ENCODE measurements at places on chromosomes 7 and 10.

- no peak for DNase-seq
These were observed 6.4 kb downstream of the NEURL1 start for GRCh38 chr10:103499881-103500280.

DNA sequence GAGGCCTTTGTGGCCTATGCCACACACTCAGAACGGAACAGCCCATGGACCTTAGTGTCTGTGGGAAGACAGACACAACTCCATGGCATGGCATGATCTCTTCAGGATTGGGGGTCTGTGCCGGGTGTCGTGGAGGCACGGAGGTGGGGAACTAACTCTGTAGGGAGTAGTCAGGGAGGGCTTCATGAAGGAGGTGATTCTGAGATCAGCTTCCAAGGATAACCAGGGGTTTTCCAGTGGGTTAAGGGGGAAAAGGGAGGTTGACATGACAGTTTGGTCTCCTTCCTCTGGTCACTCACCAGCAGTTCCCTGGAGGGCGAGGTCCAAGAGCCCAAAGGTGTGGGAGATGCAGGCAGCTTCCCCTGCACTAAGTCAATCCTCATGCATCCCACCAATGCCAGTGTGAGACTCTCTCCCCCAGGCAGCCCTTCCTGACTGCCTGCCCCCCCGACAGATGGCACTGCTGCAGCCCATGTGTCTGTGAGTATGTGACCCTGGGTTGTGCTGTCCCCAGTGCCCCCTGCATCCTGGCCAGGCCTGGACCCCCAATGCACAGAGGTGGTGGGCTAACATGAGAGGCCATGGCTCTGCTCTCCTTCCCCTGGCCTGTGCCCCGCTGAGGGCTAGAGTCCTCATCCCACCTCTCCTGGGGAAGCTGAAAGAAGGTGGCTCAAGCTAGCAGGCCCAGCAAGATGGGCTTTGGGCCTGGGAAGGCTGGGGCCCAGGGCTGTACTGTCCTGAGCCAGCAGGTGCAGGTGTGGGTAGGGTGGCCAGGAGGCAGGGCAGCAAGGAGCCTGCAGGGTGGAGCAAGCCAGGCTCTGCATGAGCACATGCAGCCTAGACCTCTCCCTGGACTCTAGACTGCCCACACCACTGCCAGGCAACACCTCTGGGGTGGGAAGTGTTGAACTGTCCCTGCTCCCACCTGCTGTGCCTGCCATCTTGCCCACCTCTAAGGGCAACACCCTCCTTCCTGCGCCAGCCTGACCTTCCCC lies 39.7 kb downstream of the RASGEF1A start:
- DNase-seq, result no peak

DNA sequence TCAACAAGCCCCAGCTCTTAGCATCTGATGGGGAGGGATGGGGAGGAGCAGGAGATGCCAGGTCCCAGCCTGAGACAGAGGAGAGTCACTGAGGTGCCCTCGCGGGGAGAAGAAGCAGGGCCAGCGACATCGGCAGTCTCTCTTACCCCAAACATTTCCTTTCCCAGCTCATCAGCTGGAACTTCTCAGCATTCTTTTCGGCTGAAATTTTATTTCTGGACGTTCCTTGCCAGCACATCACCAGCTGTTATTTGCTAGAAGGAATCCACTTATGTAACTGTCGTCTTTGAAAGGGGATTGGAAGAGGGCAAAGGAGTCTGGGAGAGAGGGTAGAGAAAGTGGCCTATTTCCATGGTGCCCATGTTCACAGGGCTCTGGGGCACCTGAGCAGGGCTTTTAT lies 101.0 kb upstream of the SHH start:
- no peak for DNase-seq

GRCh38 chr7:37348982-37349381 lies 99.7 kb downstream of the ELMO1 start:
- no peak for DNase-seq

GRCh38 chr10:32245760-32246159 lies 101.2 kb downstream of the EPC1 start:
- DNase-seq, result no peak

DNA sequence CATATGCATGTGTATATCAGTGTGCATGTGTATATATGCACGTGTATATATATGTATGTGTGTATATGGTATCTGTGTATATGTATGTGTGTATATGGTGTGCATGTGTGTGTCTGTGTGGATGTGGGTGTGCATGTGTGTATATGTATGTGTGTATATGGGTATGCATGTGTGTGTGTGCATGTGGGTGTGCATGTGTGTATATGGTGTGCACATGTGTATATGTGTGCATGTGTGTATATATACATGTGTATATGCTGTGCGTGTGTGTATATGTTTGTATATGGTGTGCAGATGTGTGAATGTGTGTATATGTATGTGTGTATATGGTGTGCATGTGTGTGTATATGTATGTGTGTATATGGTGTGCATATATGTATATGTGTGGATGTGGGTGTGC lies 245.2 kb downstream of the ADAM12 start:
- no peak for DNase-seq

DNA sequence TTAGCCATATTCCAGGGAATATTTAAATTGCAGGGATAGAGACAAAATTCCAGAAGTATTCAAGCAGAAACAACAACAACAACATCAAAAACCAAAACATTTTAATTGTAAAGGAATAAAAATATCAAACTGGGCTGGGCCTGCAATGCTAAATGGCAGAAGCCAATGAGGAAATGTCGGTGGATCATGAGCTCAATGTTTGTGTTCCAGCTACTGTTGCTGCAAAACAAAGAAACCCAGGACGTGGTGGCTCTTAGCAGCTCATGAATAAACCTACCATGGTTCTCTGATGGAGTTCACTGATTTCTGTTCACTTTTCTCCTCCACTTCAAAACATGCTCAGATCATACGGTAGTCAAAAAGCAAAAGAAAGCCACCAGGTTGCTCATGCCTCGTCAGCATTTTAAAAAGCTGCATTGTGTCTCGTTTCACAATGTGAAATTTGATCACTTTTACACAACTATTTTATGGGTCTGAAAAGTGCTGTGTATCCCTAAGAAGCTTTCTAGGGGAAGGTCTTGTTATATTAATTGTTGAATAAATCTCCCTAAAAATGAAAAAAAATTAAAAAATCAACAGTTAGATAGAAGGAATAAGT lies 54.0 kb downstream of the ASNS start:
- no peak for DNase-seq

DNA sequence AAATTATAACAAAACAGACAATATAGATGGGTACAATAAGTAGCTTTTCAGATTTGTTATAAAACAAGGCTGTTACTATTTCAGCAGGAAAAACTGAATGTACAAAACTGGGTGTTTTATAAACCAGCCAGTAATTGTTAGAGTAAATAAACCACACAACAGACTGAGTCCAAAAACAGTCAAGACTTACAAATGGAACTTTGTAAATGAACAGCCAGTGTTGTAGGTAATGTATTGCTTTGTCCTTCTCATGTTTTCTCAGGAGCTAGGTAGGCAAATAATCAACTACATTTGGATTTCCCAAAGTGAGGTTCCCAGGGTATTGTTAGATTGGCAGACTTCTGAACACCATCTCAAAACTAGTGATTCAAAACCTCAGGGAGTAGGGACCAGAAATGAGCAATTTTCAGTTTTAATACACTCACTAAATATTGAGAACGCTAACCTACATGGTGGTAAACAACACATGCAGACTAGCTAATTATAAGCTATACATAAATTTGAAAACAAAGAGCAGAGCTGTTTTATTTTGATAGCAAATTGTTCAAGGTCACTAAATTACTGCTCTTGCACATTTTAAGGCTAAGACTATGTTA lies 36.2 kb downstream of the HERPUD2 start:
- DNase-seq, result no peak

DNA sequence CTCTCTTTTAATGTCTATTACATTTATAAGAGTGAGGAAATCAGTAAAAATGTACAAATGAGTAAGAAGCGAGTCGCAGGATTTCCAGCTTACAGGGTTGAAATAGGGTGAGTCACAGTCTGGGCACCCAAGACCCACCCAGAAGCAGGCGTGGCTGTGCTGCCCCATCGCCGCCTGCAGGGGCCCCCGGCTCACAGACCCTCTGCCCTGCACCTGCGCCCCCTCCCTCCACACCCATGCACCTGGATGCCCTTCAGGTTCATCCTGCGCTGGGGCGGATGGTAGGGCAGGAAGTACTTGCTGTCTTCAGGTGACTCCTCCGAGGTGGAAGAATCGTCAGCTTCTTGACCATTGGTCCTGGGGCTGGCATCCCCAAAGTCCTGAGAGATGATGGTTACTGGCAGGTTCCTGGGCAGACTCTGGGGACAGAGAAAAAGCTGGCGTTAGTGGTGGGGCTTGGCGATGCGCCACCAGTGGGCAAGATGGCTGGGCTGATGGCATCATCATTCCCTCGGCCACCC lies 90.2 kb upstream of the GNA12 start:
- DNase-seq, result no peak

DNA sequence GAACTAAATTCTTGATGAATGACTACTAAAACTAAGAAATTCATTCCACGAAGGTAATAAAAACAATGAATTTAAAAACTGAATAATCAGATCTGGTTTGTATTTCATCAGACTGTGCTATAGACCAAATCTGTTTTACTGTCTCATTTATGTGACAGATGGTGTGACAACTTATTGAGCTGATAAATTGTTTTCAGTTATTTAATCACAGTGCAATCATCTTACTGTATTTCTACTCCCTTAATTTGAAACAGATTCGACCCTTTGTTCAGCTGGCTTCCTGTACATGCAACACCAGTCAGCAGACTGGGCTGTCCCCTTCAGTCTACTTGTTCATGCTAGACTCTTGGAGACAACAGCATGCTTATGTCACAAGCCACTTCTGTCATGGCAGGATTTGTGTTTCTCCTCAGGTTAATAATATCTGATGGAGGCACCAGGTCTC lies 150.9 kb downstream of the MBL2 start:
- DNase-seq, result no peak

DNA sequence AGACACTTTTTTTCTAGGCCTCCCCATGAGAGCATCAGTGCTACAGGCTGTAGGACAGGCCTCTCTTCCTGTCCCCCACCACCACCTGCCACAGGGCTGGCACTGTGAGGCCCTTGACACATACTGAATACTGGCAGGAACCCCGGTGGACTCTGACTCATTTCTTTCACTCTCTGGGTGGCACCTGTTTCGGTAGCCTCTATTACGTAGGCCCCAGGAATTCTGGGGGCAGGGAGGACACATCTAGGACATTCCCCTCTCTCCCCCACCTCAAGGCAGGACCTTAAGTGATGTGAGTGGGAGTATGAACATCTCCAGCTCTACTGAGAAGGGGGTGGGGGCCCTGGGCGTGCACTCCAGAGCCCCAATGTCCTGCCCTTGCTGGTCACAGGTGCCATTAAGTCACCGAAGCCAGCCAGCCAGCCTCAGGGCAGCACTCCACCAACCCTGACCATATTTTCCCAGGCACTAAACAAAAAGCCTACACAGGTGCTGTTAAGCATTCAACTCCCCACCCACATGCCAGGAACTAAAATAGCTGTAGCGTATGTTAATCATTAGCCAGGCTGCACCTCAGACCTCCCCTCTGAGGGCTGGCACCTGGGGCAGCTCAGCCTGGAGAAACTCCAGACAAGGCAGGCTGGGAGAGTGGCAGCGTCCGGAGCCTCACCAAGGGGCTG lies 8.9 kb downstream of the ANXA11 start:
- peak; percentile 20 for DNase-seq

- no peak for DNase-seq
These were observed 342.5 kb downstream of the RPS24 start for GRCh38 chr10:78375854-78376785.

DNA sequence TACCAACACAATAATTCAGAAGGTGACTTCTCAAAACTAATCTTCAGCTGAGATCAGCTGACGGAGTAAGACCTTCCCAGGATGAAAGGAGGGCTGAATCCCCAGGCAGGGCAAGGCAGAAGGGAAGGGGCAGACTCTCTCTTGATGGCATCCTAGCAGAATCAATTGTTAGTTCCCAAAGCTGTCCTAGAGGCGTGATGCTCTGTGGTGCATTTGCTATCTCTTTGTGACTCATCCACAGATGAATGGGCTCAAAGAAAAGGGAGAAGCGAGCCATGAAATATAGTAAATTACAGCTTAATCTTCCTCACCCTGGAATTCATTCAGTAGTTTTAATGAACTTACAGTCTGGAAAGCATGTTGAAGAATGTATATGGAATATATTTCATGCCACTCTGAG lies 37.2 kb downstream of the PDE1C start:
- DNase-seq, result no peak

GRCh38 chr7:92832534-92833023 lies 3.8 kb downstream of the CDK6 start:
- DNase-seq, result no peak

GRCh38 chr10:102001435-102002068 lies 54.4 kb downstream of the ARMH3 start:
- DNase-seq, result no peak

- no peak for DNase-seq
These were observed 65.3 kb upstream of the ARID5B start for GRCh38 chr10:61835946-61836887.

- DNase-seq, result no peak
These were observed 194.2 kb downstream of the SNX13 start for GRCh38 chr7:17746020-17746530.

DNA sequence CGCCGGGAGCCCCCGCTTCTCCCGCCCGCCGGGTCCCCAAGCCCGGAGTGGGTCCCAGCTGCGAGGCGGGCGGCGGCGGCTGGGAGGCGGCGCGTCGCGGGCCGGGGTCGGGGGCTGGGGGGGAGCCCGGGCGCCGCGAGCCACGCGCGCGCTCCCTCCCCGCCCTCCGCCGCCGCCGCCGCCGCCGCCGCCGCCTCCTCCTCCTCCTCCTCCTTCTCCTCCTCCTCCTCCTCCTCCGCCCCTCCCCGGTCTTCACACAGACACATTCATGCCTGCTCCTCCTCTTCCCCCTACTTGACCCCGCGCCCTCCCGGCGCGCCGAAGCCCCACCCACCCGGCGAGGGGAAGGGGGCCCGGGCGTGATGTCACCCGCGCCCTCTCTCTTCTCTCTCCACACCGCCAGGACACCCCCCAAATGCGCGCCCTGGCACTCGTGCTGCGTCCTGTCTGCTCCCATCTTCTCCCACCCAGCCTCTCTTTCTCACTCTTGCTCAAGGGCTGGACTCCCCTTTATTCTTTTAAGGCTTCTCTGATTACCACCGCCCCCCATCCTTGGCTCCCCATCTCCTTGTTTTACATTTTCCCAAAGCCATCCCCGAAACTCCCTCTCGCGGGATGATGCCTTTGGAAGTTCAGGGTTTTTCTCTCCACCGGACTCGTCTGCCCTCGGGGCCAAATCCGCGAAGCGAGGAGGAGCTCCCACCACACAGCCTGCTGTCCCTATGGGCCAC lies 967 bp upstream of the GLI3 start:
- DNase-seq, result no peak

DNA sequence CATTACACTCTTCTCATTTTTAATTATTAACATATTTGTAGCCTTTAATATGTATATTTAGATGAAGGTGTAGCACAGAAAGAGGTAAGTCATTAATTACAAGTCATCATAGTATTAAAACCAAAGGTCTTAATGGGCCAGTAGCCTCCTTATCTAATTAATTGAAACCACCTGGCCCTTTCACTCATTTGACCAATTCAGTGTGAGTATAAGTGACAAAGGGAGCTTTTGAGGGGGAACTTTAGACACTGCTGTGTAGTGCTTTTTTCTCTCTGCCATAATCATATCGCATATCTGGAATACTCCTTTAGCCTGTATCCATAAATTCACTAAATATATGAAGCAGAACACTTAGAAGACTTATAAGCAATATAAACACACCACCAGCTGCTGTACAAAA lies 562.9 kb upstream of the POT1 start:
- DNase-seq, result no peak

GRCh38 chr10:132591166-132591971 lies 53.8 kb downstream of the INPP5A start:
- no peak for DNase-seq

- no peak for DNase-seq
These were observed 46.0 kb downstream of the MKI67 start for GRCh38 chr10:128080231-128080630.
